SHP77 (cell line): ENCODE measurements at places on chromosomes 12 and 14.

GRCh38 chr12:27000961-27001360 lies 13.2 kb downstream of the TM7SF3 start:
- no peak for DNase-seq

DNA sequence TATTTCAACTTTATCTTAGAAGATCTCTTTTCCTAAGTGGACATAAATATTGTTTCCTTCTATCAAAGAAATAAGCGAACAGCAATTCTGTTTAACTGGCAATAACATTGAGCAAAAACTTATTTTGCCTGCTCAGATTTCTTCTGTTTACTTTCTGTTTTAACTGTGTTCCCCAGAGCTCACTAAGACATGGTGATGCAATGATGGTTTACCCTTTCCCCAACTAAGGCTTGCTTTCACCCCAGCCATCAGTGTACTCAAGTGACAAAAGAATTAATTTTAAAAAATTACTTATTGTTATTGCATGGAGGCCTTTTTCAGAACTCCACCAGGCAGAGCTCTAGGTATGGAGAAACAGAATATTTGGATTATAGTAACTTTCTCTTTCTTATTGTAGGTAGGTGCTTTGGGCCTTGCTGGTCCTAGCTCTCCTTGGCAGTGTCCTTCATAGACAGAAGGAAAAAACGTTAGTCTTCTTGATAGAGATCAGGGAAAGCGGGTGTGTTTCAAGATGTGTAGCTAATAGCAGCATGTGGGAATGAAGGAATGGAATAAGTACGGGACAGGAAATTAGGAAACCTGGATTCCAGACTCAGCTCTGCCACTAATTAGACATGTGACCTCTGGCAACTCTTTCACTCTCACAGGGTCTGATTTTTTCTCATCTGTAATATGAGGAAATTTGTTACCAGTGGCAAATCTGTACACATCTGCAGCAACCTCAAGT lies 14.6 kb upstream of the DDHD1 start:
- DNase-seq = no peak

DNA sequence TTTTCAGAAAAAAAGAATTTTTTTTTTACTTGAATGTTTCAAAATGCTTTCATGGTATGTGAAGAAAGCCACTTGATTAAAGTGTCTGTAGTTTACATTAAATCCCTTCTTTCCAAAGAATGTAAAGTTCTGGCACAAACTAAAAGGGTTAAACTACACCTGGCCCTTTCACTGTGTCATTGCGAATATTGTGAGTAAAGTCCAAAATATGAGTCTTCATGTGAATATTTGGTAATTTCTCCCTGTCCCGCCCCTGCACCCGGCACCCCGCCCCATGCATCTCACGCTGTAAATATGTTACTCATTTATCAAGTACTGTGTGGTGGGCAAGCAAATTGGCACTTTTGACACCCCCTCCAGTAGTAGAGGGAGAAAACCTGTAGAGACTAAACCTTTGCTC lies 274.7 kb downstream of the TTC6 start:
- DNase-seq = no peak

GRCh38 chr14:101227611-101228594 lies 324.4 kb upstream of the RTL1 start:
- no peak for DNase-seq

GRCh38 chr12:109307051-109307450 lies 2.0 kb downstream of the FOXN4 start:
- DNase-seq = no peak

DNA sequence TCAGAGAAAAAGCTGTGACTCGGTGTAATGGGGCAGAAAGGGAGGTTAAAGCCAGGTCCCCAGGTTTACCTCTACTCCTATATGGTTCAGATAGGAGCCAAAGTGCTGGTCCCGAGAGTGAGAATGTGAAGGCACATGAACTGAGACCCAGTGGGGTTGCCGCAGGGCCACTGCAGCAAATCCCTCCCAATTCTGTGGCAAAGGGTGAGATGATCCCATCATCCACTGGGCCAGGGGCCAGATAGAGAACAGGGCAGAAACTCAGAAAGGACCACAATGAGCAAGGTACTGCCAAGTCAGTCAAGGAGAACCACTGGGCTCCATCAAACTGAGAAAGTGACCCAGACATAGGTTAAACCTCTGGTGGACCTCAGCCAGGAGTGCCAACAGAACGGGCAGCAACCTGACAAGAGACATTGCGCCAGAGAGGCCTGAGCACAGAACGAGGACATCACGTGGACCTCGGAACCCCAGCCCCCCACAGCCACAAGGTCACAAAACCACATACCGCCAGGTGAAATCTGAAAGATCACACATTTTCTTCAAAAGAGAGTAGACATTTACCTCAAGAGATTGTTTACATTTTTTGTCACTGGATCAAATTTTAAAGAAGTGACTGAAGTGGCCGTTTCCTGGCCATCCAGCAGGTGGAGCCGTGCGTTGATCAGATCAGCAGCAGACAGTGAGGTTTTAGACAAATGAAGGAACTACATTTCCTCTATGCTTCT lies 20.5 kb upstream of the ITPR2 start:
- DNase-seq = peak; percentile 67

- DNase-seq = no peak
Measured at GRCh38 chr14:60933920-60934655, 46.8 kb downstream of the TRMT5 start.

- no peak for DNase-seq
Measured at GRCh38 chr12:39451977-39452376, 9.1 kb upstream of the KIF21A start.
